Fibroblast of skin of abdomen (primary cell): ENCODE measurements at places on chromosomes 5 and 9.

GRCh38 chr5:98041661-98042060 lies 731.8 kb upstream of the RGMB start:
- peak; percentile 10 for DNase-seq

DNA sequence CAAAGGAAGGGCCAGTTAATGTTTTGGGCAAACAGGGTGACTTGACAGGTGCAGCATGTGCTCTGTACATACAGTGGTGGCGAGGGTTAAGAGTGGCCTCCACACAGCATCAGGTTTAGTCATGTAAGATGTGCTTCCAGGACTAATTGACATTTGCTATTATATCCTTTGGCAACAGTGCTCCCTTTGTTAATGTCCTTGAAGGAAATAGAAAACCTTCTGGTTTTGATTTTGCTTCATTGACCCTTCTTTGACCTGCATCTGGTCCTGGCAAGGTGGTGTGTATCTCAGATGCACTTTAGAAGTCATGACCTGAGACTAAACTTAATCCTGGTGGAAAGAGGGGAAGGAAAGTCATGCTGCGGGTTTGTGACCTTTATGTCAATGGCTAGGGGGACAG lies 440.0 kb downstream of the ENC1 start:
- DNase-seq: no peak

DNA sequence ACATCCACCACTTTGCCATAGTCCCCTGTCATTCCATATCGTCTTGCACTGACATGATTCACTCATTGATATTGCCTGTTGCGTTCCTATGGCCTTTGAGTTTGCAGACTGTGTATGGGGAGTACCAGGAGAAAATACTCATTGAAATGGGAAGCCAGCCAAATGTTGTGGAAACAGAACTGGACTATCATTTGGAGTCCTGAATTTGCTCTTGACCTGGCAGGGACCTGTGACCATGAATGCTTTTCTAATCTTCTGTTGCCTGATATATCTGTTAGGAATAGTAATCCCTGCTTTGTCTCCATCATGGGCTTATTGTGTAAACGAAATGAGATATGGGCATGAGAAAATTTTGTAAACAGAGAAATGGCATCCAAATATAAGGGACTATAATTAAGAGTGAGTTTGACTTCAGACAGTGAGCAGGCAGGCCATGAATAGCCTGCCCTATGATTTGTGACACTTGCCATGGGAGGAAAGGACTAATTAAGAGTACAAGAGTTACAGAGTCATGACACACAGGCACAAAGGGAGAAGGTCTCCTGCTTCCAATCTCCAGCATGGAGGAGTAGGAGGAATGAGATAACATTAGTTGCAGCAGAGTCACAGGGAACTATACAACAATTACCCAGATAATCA lies 572.9 kb upstream of the SGCD start:
- DNase-seq: no peak

DNA sequence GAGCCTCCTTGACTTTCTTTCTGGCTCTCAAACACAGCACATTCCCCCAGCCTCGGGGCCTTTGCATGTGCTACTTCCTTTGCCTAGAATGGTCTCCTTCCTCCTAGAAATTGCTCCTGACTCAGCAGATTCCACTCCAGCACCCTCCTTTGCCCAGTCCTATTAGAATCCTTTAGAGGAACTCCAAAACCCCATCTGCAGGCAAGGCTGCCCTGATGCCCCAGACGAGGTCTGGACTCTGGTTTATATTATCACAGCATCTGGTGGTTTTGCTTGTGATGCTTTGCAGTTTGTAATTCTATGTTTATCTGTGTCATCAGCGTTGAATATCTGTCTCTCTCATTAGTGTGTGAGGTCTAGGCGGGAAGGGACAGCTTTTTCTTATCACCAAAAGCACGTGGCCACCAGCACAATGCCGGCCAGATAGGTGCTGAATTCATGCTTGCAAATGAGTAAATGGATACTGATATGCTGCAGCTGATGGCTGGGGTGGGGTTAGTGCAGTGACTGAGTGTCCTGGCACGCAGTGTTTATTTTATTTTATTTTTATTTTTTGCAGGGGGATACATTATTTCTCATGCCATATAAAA lies 30.0 kb upstream of the ANKH start:
- DNase-seq: peak; percentile 37

- no peak for DNase-seq
Observed at GRCh38 chr5:3027866-3028635, 276.6 kb upstream of the IRX2 start.

DNA sequence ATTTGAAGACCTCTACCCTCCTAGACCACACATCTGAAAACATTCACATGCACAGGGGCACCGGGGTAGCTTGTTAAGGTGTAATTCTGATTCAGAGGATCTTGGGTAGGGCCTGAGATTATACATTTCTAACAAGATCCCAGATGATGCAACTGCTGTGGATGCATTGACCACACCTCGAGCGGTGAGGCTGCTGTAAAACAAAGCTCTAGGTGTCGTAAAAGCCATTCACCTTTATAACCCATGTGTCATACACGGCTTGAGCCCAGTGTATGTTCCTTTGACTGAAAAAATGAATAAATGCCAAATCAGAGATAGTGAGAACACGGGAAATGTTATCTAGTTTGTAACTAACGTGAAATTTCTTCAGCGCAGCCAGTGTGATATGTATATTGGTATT lies 1578.2 kb upstream of the WWC1 start:
- no peak for DNase-seq

DNA sequence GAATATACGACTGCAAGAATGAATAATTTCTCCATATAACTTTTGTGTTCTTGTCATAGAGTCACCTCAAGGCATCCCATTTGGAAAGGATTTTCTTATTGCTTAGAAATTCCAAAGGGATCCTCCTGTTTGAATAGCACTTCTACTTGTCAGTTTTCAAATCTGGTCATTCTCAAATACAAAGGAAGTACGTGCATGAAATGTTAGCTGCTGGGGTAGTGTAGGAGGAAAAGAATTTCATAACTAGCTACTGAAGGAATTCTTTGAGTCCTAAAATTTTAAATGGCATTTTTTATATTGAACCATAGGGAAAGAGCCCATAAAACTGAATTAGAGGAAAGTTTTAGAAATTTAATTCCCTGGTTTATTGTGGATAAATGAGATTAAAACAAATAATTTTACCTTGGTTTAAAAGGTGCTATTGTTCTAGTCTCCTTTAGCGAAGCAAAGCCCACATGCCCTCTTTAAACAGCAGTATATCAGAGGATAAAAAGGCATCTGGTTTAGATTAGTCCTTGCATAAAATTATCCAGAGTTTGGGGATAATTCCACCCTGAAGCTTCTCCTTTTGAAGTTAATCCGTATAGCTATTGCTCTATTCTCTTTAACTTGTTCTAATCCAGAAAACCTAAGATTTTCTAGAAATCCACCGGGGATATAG lies 2.0 kb upstream of the MPDZ start:
- peak; percentile 54 for DNase-seq

DNA sequence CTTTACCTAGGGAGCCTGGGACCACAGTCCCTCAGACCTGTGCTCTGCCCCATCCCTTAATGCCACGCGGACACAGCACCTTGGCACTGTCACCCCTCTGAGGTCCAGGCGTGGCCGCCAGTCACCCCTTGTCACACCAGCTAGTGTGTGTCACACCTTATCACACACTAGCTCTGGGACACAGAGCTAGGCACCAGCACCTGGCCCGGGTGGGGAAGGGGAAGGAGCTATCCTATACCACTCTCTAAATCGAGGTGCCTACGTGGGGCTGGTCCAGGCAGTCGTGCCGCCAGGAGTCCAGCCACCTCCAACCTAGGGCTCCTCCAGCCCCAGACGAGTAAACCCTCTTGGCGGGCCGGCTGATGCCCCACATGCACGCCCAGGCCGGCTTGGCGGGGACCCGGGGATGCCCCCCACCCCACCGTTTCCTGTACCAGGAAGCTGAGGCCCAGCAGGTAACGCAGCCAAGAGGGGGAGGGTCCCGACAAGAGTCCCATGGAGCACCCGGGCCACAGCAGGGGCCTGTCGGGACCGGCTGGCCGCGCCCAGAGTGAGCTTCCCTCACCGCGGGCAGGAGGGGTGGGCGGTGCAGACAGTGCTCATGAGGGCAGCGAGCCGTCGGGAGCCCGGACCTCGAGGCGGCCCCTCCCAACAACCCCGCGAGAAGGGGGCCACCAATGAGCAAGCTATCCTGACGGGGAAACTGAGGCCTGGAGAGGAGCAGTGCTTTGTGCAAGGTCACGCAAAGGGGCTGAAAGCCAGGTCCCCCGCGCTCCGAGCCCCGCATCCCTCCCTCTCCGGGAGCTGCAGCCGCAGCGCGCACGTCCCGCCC lies 550 bp downstream of the CORO2A start:
- no peak for DNase-seq

GRCh38 chr5:68465133-68465532 lies 249.6 kb downstream of the PIK3R1 start:
- no peak for DNase-seq

- peak; percentile 17 for DNase-seq
Observed at GRCh38 chr5:137752905-137753690, 1.1 kb downstream of the HNRNPA0 start.

GRCh38 chr5:123610665-123611405 lies 98.9 kb downstream of the CSNK1G3 start:
- DNase-seq: peak; percentile 60

DNA sequence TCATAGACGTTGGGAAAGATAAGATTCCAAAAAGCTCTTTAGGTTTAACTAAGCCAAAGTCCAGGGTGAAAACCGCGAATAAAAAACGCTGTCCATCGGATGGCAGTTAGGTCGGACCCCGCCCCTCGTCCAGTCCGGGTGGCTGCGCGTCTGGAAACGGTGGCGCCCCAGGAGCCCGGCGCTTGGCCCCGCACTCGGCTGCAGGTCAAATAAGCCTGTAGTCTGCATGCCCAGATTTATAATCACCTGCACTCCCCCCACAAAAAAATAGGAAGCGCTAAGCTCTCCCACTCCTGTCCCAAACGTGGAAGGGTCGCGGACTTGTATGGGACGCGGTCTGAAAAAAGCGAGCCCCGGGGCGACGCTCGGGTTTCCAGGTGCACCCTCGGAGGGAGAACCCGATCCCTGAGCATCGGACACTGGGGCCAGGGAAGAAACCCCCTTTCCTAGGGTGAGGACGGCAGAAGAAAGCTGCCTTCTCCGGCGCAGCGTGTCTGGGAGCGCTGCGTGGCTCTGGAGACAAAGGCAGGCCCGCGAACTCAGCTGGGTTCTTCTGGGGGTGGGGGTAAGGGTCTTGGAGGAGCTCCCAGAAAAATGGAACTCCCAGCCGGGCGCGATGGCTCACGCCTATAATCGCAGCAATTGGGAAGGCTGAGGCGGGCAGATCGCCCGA lies 923 bp upstream of the ZBTB5 start:
- DNase-seq: peak; percentile 85

DNA sequence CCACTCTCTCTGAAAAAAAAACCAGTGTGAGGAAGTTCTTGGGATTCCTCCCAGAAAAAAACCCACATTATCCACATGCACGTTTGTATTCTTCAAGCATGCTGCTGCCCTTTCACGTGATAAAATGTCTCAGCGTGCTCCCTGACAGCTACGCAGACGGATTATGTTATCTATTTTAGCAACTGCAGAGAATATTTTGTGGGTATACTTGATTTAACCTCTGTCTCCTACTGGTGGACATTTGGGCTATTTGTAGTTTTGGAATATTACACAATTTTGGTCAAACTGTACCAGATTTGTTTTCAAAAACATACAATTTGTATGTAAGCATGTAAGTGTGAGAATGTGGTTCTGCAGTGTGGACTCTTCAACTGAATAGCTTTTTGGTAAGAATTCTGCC lies 10.7 kb downstream of the PRRC2B start:
- DNase-seq: peak; percentile 77
